ENCODE measurements at places on chromosomes 7 and 10. TPM values are rescaled to one million over a fixed set of nuclear protein-coding genes. Genes with fewer than 3 reads are reported as not detected.

- no peak for DNase-seq
- no peaks in the 10 kb centered on the region for H3K4me1 ChIP-seq
- H3K27ac ChIP-seq = no peak overlapping the region
- H3K4me3 ChIP-seq = no peak overlapping the region
- H3K36me3 ChIP-seq = no peaks in the 10 kb centered on the region
- H3K27me3 ChIP-seq = no peaks in the 10 kb centered on the region
Measured at GRCh38 chr7:34596887-34597286, 61.1 kb upstream of the NPSR1 start.

DNA sequence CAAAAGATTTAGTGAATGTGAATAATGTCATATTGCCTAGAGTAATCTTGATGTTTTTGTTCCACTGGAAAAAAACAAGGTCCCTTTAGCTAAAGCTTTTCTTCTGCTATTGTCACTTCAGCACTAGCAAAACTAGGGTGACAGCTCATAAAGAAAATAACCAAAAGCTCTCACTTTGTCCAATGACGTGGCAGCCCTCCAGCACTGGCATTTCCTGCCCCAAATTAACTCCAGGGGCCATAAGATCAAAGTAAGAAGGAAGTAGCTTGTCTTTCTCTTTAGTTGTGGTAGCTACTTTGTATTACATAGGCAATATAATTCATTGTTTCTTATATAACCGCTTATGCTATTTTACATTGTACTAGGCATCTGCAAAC, 47.3 kb downstream of the LRRN3 start:
- H3K4me3 ChIP-seq = peak overlapping the region; percentile 76
- H3K27me3 ChIP-seq = no peaks in the 10 kb centered on the region
- H3K4me1 ChIP-seq = peaks cover 23% of the 10 kb centered on the region
- H3K27ac ChIP-seq = peak overlapping the region; percentile 96
- DNase-seq = peak; percentile 86

GRCh38 chr7:133854739-133855138, 272.4 kb upstream of the LRGUK start:
- H3K36me3 ChIP-seq = no peaks in the 10 kb centered on the region
- H3K27me3 ChIP-seq = no peaks in the 10 kb centered on the region
- no peaks in the 10 kb centered on the region for H3K4me1 ChIP-seq
- H3K4me3 ChIP-seq = no peak overlapping the region
- no peak for DNase-seq
- H3K27ac ChIP-seq = no peak overlapping the region

DNA sequence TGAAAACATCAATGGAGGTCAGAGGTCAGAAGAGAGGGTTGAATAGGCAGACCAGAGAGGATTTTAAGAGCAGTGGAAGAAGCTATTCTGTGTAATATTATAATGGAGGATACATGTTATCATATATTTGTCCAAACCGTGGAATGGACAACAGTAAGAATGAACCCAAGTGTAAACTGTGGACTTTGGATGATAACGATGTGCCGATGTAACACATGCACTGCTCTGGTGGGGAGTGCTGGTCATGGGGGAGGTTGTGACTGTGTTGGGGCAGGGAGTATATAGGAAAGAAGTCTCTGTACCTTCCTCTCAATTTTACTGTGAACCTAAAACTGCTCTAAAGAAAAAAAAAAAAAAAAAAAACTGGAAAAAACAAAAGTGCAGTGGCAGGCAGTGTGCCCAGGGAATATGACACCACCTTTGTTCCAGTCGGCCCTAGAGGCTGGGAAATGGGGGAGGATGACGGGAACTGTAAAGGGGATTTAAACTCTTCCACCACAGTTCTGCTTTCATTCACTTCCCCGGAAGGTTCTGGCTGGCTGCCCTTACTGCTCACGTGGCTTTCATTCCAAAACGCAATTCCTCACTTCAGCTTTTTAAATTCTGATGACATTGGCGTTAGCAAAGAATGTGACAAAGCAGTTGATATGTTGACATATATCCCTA, 113.7 kb upstream of the ANKRD1 start:
- peaks cover 20% of the 10 kb centered on the region for H3K27me3 ChIP-seq
- no peaks in the 10 kb centered on the region for H3K36me3 ChIP-seq
- H3K27ac ChIP-seq = peak overlapping the region; percentile 58
- H3K4me1 ChIP-seq = peaks cover 13% of the 10 kb centered on the region
- no peak for DNase-seq

- DNase-seq = no peak
- H3K27me3 ChIP-seq = peaks cover 7% of the 10 kb centered on the region
- no peak overlapping the region for H3K27ac ChIP-seq
- peaks cover 5% of the 10 kb centered on the region for H3K4me1 ChIP-seq
- H3K4me3 ChIP-seq = no peak overlapping the region
Measured at GRCh38 chr7:141281311-141281710, 207.4 kb downstream of the TMEM178B start.

DNA sequence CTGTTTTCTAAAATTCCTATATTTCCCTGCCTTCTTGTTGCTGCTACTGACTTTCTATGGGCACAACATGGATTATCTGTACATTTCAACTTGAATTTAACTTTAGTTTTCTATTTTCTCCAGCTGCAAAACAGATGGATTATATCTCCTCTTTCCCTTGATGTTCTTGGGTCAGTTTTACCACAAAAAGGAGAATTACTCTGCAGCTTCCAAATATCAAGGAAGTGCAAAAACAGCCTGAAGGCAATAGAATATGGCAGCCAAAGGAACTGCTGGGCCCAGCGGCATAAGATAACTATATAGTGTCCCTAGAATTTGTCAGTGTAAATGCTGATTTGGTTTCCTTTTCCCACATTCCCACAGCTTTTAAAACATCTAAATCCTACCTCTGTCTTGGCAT, 29.1 kb downstream of the CPED1 start:
- no peaks in the 10 kb centered on the region for H3K4me1 ChIP-seq
- no peak for DNase-seq
- no peaks in the 10 kb centered on the region for H3K36me3 ChIP-seq
- H3K4me3 ChIP-seq = no peak overlapping the region
- no peak overlapping the region for H3K27ac ChIP-seq
- H3K27me3 ChIP-seq = peaks cover 8% of the 10 kb centered on the region

- no peak for DNase-seq
- no peaks in the 10 kb centered on the region for H3K4me1 ChIP-seq
- H3K36me3 ChIP-seq = no peaks in the 10 kb centered on the region
- no peak overlapping the region for H3K27ac ChIP-seq
- H3K27me3 ChIP-seq = no peaks in the 10 kb centered on the region
Measured at GRCh38 chr7:90999989-91000979, 263.9 kb upstream of the FZD1 start.

- peaks cover 34% of the 10 kb centered on the region for H3K27me3 ChIP-seq
- H3K4me3 ChIP-seq = no peak overlapping the region
- H3K36me3 ChIP-seq = no peaks in the 10 kb centered on the region
- H3K4me1 ChIP-seq = no peaks in the 10 kb centered on the region
- DNase-seq = peak; percentile 15
Measured at GRCh38 chr10:70803775-70804420, 11.8 kb upstream of the SGPL1 start.

DNA sequence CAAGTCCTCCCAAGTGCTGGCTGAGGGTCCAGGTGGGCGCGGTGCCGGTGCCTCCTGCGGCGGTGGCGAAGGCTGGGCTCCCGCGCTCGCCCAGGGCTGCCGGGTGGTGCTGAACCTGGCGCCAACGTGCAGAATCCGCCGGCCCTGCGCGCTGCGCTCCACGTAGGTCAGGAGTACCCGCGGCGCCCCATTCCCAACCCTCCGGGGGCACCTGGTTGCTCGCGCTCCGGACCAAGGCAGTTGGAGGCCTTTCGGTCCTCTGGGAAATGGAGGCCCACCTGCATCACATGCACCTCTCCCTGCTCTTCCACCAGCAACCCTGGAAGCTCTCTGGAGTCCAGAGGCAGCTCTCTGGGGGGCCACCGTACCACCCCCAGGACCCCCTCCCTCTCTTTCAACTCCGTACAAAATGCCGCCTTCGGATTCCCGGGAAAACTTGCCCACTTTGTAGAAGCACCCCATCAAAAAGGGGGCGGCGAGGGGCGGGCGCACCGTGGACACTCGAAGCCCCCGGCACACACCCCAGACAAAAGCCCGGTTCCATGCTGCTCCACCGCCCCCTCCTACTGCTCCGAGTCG, 745 bp downstream of the SLC16A9 start:
- DNase-seq = peak; percentile 68
- peak overlapping the region; percentile 84 for H3K4me3 ChIP-seq
- peak overlapping the region; percentile 43 for H3K27ac ChIP-seq
- H3K27me3 ChIP-seq = peaks cover 57% of the 10 kb centered on the region
- peaks cover 6% of the 10 kb centered on the region for H3K4me1 ChIP-seq

DNA sequence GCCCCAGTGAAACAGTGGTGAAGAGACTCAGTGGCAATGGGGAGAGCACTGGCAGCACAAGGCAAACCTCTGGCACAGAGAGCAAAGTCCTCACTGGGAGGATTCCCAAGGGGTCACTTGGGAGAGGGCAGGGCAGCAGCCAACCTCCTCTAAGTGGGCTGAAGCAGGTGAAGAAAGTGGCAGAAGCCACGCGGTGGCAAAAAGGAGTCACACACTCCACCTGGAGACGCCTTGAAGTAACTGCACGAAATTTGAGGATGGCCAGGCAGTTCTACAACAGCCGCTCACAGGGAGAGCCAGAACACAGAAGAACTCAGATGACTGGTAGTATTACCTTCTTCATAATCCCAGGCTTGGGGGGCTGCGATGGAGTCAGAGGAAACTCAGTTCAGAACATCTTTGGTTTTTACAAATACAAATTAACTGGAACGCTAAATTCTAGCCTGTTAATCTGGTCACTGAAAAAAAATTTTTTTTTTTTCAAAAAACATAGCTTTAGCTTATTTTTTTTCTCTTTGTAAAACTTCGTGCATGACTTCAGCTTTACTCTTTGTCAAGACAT, 574 bp upstream of the IL6 start:
- H3K27ac ChIP-seq = peak overlapping the region; percentile 19
- peak; percentile 87 for DNase-seq
- peak overlapping the region; percentile 68 for H3K4me3 ChIP-seq
- peaks cover 32% of the 10 kb centered on the region for H3K4me1 ChIP-seq
- peaks cover 31% of the 10 kb centered on the region for H3K27me3 ChIP-seq

- no peak overlapping the region for H3K27ac ChIP-seq
Measured at GRCh38 chr7:421136-421991, 98.3 kb downstream of the PDGFA start.

GRCh38 chr10:49177391-49178355, 10.5 kb downstream of the TMEM273 start:
- H3K4me3 ChIP-seq = peak overlapping the region; percentile 69
- DNase-seq = peak; percentile 88
- no peaks in the 10 kb centered on the region for H3K27me3 ChIP-seq
- H3K36me3 ChIP-seq = peaks cover 21% of the 10 kb centered on the region

BNIP3 gene
- 95.1 TPM for total RNA-seq

AZGP1 gene
- total RNA-seq = not detected

ASZ1 gene
- not detected for total RNA-seq

NEUROG3 gene
- not detected for total RNA-seq

PAX4 gene
- total RNA-seq = not detected

MYL10 gene
- total RNA-seq = not detected

CFAP46 gene
- total RNA-seq = not detected
